ENCODE measurements at places on chromosomes 7 and 10.

GRCh38 chr10:44264244-44264643 lies 120.7 kb downstream of the CXCL12 start:
- no peak for DNase-seq

DNA sequence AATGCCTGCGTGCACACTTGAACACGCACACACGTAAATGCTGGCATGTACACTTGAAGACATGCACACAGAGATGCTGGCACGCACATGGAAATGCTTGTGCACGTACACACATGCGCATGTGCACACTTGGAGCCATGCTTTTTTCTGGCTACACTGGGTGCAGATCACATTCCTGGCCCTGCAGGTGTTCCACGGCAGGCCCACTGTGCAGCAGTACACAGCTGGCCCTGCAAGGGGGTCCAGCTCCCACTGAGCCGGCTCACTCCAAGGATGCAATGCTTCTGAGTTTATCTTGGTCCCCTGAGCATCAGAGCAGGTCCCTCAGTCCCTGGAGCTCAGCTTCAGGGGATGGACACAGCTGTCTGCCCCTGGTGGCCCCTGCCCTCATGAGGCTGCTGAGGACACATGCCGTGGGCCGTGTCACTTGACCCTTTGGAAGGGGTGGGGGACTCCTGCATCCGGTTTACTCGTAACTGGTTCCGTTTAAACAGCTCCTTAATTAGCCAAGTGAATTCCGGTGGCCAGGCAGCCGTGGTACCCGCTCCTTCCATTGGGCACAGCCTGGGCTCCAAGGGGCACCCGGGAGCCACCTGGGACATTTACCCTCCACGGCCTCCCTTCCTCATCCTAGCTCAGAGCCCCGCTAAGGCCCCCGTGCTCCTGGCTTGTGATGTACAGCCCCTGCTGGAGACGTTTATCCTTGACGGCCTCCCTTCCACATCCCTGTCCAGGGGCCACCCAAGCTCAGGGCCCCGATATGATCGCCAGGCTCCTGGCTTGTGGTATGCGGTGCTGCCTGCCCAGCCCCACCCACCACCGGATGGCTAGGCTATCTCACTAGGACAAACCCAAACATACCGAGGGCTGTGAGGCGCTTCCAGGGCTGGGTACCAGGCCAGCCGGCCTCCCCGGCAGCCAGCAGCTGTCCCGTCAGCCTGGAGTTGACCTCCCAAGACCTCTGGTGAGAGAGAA lies 39.5 kb upstream of the DPYSL4 start:
- no peak for DNase-seq

DNA sequence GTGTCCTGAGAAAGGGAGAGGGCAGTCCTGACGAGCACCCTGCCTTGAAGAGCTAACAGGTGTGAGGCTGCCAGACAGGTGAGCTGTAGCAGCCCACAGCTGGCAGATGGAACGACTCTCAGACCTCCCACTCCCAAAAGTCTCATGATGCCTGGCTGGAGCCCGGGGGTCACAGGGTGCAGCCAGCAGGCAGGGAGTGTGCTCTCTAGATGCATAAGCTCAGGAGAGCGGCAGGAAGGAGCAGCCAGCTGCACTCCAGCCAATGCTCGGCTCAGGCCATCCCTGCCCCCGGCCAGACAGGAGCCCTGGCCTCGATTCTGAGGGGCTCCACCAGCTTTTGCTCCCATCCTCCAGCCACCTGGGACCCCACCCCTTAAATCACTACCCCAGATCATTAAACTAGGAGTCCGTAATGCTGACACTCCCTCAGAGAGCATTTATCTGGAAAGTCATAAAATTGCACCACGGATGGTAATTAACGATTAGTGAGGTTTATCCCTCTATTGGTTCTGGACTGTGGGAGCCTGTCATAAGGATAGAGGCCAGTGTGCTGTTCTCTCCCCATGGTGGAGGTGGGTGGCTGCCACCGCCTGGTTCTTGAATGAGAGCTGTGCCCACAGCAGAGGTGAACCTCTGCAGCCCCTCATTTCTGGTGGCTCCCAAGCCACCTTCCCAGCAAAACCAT lies 63.5 kb upstream of the ZMIZ1 start:
- DNase-seq: no peak

DNA sequence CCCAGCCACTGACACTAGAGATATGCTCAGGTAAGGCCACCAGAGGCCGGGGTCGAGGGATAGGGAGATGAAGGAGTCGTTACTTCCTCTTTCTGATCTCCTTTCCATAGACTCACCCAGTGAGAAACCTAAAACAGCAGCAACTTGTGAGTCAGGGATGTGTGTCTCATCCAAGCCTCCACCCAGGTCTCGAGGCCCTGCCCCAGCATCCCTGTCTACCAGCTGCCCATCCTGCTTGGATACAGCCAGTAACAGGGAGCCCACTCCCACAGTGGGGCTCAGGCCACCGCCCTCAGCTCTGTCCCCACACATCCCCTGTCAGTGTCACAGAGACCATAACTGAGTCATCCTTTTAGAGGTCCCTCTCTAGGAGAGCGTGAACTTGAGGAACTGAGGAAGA lies 49.6 kb upstream of the CHST15 start:
- no peak for DNase-seq

DNA sequence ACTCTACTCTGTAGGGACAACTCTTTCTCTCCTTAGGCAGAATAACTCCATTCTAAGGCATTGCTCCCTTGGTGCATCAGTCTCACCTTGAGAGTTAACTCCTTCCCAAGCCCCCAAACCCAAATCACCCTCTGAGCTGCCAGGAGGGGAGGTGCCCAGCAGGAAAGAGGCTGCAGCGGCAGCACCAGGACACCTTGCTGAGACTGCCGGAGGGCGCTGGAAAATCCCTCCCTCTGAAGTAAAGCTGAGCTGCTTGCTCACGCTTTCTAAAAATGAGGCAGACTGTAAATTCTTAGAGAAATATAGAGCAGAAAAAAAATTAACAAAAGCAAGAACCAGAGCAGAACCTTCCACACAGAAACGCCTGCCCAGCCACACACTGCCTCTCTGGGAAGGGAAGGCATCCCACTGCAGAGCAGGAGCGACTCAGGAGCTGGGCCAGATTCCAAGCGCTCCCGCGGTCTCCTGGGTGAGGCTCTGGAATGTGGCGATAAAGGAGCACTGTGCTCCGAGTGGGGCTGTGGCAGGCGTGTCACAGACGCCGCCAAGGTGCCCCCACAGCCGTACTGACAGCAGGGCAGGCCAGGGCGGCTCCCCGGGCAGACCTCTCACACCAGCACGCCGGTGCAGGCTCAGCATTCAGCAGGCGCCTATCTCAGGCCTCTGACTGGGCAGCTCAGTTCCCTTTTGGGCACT lies 202.1 kb downstream of the TNS3 start:
- DNase-seq: no peak

DNA sequence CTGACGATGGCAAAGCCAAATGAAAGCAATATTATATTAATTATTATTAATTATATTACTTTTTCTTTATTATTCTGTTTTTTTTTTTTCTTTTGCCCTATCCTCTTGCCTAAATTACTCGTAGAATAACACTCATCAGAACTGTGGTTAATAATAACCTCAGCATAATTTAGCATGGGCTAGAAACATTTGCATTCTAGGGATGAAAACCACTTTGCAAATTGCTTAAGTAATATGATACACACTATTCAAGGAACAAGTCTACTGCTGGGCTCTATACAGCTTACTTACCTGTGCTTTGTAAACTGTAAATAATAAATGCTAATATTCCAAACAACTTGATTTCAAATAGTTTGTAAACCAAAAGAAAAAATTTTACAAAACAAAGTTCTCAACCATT lies 375.8 kb downstream of the HGF start:
- DNase-seq: peak; percentile 1

GRCh38 chr7:30256349-30256858 lies 28.0 kb upstream of the ZNRF2 start:
- DNase-seq: no peak

- no peak for DNase-seq
Measured at GRCh38 chr7:115146148-115146547, 224.3 kb downstream of the MDFIC start.

- DNase-seq: no peak
Measured at GRCh38 chr7:44348851-44349781, 23.7 kb upstream of the CAMK2B start.

- no peak for DNase-seq
Measured at GRCh38 chr7:77690289-77690688, 6.0 kb upstream of the RSBN1L start.

DNA sequence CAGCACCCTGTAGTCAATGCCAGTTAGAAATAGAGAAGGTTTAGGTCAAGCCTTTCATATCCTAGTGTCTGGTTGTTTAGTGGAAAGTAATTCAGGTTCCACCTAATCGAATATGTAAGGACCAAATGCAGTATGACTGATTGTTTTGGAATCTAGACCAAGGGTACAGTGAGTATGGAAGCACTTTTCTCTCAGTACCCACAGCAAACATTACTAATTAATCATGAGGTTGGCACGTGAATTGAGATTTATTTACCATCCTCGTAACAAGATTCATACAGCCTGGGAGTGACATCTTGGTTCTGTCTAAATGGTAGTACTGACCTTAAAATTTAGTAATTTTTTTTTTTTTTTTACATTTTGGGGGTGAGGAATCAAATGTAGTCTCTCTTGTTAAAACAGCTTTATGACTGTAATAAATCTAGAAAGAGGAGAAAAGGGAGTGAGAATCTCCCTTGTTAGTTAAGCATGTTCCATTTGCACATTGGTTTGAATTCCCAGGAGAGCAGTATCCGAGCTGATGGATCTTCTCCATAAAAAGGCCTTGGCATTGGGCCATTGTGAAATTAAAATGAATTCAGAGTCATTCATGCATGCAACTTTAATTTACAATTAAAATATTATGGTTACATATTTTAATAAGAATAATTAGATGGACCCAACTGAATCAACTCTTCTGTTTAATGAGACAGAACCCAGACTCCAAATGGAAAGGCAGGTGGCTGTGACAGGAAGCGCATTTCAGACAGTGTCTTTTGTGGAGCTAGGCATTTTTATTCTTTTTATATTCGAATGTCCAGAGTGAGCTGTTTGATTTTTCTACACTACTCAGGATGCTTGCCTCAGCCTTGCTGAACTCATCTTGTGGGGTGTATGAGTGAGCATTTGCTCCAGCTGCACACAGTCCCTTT lies 57.6 kb downstream of the SNX10 start:
- DNase-seq: peak; percentile 73

DNA sequence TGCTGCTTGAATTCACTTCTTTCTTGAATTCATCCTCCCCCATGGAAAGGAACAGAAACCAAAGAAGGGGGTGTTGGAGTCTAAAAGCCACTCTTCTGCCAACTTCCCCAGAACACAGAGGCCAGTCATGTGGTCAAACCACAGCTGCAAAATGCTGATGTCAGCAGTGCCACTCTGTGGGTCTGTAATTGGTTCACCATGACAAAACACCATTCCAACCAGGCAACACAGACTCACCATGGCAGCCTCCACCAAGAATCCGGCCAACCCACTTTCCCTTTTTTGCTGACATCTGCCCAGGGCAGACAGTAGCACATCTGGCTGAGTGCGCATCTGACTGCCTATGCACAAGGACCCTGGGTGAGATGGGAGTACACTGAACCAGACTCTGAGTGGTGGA lies 16.8 kb downstream of the OSBPL3 start:
- DNase-seq: no peak

DNA sequence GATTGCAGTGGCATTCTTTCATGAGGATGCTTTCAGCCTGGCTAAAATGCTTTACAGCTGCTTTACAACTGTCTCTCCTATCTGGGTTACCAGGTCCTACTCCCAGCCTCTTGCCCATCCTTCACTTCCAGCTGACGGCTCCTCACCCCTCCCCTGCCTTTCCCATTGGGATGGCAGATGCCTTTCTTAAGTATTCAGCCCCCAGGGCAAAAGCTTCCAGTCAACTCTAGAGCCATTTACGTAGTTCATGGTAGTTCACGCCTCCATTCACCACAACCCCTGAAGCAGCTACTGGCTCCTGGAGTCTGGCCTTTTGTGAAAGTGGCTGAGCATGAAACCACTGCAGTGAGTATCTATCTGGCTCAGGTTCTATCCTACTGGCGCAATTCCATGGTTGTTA lies 17.2 kb upstream of the BMPER start:
- DNase-seq: no peak
